ENCODE measurements at places on chromosomes 11 and 22.

DNA sequence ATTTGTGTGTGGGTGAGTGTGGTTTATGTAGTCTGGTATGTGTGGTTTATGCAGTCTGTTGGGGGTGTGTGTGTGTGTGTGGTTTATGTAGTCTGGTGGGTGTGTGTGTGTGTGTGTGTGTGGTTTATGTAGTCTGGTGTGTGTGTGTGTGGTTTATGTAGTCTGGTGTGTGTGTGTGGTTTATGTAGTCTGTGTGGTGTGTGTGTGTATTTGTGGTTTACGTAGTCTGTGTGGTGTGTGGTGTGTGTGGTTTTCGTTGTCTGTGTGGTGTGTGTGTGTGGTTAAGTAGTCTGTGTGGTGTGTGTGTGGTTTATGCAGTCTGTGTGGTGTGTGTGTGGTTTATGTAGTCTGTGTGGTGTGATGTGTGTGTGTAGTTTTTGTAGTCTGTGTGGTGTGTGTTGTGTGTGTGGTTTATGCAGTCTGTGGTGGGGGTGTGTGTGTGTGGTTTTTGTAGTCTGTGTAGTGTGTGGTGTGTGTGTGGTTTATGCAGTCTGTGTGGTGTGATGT, 26.2 kb upstream of the PARVG start:
- no peaks in the 10 kb centered on the region for H3K27me3 ChIP-seq
- DNase-seq: no peak
- H3K36me3 ChIP-seq: peaks cover 70% of the 10 kb centered on the region
- no peak overlapping the region for H3K27ac ChIP-seq

DNA sequence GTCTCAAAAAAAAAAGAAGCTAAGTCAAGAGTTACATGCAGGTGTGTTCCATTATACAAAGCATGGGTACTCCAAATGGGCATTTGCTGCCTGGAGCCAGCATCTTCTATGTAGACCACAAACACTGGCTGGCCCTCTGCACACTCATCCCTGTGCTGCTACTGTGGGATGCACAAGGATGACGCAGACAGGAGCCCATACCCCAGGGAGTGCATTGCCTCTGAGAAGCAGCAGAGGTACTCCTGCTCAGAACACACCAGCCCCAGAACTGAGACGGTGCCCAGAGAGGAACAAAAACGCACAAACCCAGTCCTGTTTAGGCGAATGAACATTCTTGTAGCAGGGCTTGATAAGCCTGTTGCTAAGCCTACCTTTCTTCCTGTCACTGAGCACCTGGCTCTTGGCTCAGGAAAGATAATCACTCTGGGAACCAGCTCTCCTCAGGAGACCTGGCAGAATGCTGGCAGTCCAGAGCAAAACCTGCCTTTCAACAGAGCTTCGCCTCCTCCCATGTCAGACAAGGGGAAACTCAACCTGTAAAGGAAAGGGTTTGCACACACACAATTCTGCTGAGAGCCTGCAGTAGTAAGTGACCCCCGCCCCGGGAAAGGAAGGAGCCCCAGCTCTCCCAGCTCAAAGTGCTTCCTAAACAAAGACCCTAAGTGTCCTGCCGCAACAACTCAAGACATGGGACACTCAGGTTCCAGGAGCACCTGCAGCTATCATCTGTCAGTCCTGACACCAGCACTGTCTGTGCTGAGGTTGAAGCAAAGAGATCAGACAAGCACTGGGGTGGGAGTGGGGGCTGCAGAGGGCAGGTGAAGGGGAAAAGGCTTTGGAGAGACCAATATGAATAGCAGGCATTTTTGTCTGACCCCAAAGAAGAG, 145.7 kb downstream of the TENM4 start:
- no peak overlapping the region for H3K27ac ChIP-seq
- no peak for DNase-seq
- peaks cover 17% of the 10 kb centered on the region for H3K27me3 ChIP-seq
- H3K4me1 ChIP-seq: no peaks in the 10 kb centered on the region
- H3K4me3 ChIP-seq: no peak overlapping the region
- H3K36me3 ChIP-seq: no peaks in the 10 kb centered on the region

DNA sequence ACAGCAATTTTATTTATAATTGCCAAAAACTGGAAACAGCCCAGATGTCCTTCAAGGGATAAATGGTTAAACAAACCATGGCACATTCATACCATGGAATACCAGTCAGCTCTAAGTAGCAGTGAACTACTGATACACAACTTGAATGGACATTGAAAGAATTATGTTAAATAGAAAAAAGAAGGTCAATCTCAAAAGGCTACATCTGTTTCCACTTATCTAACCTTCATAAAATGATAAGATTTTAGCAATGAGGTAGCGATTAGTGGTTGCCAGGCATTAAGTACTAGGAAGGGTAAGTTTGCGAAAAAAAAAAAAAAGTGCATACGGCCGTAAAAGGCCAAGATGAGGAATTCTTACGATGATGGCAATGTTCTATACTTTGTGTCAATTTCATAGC, 738.7 kb upstream of the ANO3 start:
- no peaks in the 10 kb centered on the region for H3K36me3 ChIP-seq
- H3K27ac ChIP-seq: no peak overlapping the region
- H3K4me3 ChIP-seq: no peak overlapping the region
- H3K27me3 ChIP-seq: no peaks in the 10 kb centered on the region

DNA sequence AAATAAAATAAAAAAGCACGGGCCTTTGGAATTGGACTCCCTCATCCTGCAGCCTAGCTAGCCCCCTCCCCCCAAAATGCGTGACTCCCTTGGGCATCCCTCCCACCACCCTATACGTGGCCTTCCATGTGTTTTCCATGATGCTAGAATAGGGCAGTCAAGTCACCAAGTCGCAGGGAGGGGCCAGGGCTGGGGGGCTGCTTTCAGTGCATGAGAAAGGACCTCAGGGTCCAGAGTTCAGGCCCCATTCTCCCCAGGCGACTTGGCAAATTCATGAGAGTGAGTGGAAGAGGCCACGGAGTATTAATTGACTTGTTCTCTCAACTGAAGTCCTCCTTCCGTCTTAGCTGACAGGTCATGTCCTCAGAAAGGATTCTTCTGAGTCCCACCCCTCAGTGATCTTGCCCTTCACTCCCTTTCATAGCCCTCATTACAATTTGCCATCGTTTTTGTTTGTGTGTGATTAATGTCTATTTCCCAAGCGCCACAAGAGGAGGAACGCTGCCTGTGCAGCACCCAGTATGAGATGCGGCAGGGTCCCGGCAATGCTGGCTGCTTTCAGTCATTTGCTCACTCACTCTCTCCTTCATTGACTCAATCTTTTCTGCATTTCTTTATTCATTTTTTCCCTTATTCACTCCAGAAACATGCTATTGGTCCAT, 17.4 kb downstream of the LRRC32 start:
- H3K36me3 ChIP-seq: peaks cover 13% of the 10 kb centered on the region
- peaks cover 76% of the 10 kb centered on the region for H3K4me1 ChIP-seq
- DNase-seq: no peak

DNA sequence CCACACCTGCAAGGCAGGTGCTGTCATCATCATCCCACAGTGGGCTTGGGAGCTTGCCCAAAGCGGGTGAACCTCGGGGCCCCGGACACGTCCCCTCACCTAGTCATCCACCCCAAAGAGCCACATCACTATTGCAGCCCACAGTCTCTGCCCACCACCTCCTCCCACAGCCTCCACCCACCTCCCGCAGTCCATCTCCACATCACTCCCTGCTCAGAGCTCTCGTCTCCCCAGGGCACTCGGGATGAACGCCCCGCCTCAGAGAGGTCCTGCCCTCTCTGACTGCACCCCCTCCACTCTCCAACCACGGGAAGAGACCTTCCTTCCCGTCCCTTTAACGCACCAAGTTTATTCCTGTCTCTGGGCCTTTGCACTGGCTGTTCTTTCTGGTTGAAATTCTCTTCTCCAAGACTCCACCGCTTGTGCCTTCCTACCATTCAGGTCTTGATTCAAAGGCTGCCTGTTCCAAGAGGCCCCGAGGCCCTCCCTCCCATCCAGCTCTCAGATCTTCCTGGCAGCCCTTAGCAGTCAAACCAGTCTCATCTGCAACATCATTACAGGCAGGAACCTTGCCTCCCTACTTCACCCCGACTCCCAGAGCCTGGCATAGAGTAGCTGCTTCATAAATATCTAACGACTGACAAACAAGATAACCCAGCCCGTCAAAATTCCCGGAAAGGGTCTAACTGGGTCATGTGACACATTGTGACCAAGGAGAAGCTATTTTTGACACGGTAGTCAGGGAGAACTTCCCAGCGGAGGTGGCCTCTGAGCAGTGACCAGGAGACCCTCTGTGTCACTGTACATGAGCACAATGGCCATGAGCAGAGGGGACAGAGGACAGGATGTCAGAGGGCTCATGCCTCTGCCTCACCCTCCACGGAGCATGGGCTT, 11.1 kb downstream of the KCNJ4 start:
- H3K27ac ChIP-seq: peak overlapping the region; percentile 92
- H3K4me3 ChIP-seq: no peak overlapping the region
- no peaks in the 10 kb centered on the region for H3K36me3 ChIP-seq
- H3K4me1 ChIP-seq: peaks cover 50% of the 10 kb centered on the region
